Renal cortex interstitium (tissue), 15 donors: ENCODE measurements at places on chromosomes 5 and 9.

DNA sequence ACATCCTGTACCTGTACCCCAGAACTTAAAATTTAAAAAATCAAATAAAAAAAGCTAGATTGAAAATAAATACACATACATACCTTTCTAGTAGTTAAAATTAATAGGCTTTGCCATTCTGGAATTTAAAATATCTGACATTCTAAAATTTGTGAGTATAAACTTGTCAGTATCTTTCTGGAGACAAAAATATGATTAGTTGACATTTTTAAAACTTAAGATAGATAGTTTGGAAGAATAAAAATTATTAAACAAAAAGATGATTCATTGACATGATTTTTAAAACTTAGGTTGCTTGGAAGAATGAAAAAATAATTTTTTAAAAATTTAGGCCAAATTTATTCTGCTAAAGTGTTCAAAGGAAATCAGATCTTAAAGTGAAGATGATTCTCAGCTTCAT lies 43.1 kb downstream of the ISOC1 start:
- DNase-seq = no peak

DNA sequence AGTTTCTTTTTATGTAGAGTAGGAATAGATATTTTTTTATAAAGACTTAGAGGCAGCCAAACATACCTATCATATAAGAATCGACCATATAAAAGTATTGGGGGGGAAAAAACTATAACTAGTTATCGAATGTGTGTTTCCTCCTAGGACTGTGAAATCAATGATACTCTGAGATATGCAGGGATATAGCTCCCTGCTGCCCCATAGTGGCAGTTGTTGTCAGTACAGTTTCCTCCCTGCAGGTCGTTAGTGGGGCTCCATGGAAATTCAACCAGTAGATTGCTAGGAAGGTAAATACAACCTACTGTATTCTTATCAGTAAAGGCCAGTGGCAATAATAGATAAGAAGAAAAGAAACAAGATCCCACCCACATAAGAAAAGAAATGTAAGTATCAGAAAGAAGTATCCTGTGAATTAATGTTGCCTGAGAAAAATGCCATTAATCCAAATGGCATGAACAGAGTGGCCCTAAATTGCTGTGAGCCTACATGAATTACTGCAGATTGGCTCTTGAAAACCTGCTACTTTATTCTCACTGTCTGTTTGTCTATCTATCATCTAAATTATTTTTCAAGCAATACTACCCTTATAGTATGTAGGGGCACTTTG lies 136.9 kb upstream of the FBN2 start:
- DNase-seq = no peak

DNA sequence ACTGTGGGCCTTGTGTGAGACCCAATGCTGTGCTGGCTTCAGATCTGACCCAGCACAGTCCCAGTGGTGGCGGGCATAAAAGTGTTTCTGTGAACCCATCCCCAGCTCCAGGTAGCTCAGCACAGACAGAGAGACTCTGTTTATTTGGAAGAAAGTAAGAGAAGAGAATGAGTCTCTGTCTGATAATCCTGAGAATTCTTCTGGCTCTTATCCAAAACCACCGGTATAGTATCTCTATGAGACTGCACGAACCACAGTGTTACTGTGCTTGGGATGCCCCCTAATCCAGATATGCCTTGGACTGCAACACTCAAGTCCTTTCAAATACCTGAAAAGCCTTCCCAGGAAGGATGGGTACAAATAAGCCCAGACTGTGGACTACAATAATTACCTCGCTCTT lies 1660.8 kb upstream of the ACO1 start:
- DNase-seq = no peak

GRCh38 chr9:16125629-16126028 lies 572.8 kb downstream of the CCDC171 start:
- DNase-seq = no peak

GRCh38 chr9:117916291-117916690 lies 212.1 kb downstream of the TLR4 start:
- DNase-seq = no peak

GRCh38 chr9:8604201-8604600 lies 804.6 kb upstream of the DMAC1 start:
- no peak for DNase-seq

DNA sequence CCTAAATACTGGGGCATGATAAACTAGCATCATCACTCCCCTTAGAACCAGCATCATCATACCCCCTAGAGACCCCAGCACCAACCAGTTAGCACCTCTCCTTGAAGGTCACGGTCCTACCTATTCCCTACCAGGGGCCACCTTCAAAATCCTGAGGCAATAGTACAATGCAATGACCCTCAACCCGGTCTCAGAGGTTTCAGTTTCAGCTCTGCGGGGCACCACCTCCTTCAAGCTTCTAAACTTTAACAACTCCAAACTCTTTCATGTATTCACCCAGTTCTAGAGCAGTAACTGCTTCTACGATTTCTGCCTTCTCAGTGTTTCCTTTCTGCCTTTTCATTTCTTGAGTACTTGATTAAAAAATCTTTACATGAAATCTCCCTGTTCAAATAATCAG lies 130.1 kb upstream of the EPB41L4A start:
- DNase-seq = no peak

- no peak for DNase-seq
Measured at GRCh38 chr5:110977915-110978314, 93.6 kb upstream of the TSLP start.

GRCh38 chr5:96292582-96293247 lies 140.3 kb downstream of the PCSK1 start:
- no peak for DNase-seq

DNA sequence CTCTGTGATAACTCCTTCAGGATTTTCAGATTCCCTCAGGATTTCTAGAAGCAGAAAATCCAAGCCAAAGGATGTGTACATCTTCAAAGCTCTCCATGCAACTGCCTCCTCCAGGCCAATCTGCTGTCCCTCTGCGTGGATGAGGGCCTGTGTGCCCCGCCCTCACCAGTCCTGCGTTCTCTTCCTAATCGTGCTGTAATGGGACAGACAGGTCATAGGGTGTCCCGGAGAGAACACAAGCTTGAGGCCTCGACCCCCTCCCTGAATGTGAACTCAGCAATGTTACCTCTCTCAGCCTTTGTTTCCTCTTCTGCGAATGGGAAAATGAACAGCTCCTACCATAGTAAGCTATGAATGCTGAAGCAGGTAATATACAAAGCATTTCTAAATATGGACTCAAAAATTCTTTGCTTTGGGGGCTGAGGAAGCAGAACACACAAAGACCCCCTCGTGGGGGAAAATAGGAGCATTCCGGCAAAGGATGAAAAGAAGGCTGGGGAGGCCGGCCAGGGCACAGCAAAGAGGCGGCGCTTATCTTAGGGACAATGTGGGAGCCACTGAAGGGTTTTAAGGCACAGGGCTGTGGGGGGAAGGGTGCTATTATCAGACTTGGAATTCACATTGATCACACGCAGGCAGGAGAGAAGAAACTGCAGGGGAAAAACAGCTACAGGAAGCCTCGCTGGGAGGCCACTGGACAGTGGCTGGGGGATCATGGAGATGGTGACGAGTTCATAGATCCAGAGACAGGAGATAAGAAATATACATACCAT lies 57.2 kb upstream of the FBXW11 start:
- no peak for DNase-seq

GRCh38 chr5:61519728-61520277 lies 187.7 kb downstream of the ZSWIM6 start:
- no peak for DNase-seq

GRCh38 chr5:57318251-57318650 lies 144.4 kb downstream of the GPBP1 start:
- DNase-seq = no peak

GRCh38 chr5:17918373-17919104 lies 284.3 kb downstream of the TAF11L14 start:
- DNase-seq = no peak

- no peak for DNase-seq
Measured at GRCh38 chr9:70542311-70542931, 128.0 kb upstream of the KLF9 start.

DNA sequence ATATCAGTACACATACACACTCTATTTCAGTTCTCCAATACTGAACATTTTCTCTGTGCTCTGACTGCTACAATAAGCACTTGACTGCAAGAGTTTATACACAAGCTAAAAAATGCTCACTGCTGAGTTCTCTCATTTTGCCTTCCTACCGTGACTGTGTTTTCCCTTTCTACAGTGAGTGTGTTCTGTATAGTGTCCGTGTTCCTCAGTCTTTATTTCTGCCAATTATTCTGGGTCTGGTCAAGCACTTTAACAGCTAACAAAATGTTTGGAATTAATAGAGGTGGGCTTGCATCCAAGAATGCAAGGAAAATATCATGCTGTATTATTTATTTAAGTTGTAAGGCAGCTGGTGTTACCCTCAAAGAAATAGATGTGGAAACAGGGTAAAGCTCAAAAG lies 217.0 kb upstream of the NREP start:
- DNase-seq = no peak

DNA sequence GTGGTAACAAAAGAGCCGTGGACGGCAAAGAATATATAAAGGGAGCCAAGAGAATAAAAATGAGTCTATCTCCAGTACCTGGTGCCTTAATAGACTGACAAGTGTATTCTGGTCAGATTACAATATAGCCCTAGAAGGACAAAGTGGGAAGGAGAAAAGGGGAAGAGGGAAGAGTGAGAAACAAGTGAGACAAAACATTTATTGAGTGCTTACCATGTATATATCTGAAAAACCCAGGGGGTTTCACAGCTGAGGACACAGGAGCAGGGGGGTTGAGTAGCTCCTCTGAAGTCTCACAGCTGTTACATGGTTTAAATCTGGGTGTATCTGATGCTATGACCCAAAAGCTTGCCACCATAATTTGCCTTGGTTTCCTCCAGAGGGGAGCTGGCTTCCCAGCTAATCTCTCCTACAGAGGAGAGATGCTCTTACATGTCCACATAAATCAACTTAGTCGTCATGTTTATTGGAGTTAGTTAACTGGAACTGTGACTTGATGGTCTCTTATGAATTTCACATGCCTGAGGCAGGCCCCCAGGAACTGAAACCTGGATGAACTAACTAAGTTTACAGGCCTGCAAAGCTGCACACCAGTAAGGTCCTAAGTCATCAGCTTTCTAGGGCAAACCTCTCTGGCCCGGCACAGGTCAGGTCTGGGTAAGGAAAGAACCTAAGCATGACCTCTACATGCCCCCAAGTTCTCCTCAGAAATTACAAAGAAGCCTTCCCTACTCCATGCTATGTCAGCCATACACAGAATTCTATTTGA lies 15.5 kb downstream of the SIL1 start:
- DNase-seq = no peak

DNA sequence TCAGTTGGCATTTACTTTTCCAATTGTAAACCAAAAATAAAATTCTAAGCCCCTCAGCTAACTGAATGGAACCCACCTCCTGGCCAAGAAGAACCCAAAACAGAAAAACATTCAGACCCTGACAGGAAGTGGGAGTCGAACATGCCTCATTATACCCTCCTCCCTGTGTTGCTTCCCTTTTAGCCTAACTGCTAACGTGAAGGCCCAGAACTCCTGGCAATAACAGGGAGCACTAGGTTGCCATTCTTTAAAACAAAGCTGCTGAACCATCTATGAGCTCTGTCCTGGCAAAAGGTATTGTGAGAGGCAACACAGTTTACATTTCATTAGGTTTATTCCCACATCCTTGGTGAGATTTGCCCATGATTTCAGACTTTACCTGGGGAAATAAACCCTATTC lies 481.4 kb downstream of the CHSY3 start:
- DNase-seq = no peak

DNA sequence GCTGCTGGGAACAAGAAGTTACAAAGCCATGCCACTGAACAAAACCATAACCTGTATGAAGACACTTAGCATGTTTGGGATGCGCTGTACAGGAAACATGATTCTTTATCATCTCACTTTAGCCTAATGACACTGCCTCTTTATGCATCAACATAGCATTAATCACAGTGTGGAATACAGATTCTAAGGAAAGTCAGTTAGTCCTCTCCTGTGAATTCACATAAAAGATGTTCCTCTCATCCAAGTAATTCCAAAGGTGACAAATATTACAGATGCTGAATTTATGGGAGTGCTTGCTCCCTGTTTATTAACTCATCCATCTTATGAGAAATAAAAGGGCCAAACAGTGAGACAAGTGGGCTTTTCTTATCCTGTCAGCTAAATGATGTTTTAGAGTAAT lies 1677.7 kb downstream of the EFNA5 start:
- DNase-seq = no peak

GRCh38 chr5:60297658-60298057 lies 402.3 kb downstream of the DEPDC1B start:
- no peak for DNase-seq

DNA sequence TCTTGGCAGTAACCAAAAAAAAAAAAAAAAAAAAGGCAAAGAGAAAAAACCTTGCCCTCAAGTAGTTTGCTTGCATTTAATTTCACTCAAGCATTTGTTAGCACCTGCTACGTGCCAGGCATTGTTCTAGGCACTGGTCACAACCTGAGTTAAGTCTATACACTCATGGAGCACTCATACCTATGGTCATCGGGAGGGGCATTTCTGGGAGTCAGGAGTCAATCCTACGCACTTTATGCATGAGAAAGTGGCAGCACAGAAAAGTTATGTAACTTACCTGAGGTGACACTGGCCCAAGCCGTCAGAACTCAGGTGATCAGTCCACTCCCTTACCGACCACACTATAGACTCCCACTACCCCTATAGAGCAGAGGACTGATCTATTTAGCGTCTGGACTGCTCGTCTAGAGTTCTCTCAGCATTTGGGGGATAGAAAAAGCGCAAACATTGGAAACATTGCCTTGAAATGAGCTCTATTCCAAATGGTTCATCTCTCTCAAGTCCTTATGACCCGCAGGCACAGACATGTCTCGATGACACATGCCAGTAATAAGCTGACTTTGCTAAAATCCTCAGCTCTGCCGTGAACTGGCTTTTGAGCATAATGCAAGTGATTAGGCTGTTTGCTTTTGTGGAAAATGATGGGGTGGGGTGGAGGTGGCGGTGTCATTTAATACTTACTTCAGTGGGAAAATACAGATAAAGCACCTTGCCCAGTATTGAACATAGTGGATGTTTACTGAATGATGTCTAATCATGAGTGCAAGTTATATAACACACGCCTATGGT lies 160.2 kb downstream of the ARHGEF28 start:
- DNase-seq = no peak

GRCh38 chr5:103891151-103891550 lies 328.6 kb upstream of the NUDT12 start:
- DNase-seq = no peak

DNA sequence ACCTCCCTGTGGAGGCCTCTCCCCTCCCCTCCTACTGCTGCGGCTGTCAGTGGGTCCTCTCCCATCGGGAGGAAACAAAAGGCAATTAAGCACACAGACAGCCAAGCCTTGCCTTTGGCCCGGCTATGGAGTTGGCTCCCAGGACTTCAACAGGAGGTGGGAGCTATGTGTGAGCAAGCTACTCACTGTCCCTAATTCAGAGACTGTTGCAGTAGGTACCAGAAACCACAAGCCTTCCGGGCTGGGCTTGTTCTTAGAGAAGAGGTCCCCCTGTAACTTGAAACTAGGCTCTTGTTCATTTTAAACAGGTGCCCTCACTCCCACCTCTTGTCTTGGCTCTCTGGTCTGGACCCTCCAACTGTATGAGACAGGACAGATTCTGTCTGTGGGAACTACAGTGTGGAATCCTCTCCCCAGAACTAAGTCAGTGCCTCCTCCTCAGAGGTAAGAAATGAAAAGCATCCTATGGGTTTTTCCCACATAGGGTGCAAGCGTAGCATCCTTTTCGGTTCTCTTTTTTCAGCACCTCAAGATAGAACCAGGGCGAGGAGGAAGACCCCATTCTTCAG lies 561.1 kb downstream of the EBF1 start:
- no peak for DNase-seq

- no peak for DNase-seq
Measured at GRCh38 chr9:99885747-99886146, 20.7 kb upstream of the STX17 start.
